ENCODE measurements at places on chromosomes 13 and 19.

- no peak for DNase-seq
These were observed 101.0 kb upstream of the SPRY2 start for GRCh38 chr13:80441968-80442367.

- no peak for DNase-seq
These were observed 63.3 kb downstream of the CBY2 start for GRCh38 chr13:45765464-45765863.

DNA sequence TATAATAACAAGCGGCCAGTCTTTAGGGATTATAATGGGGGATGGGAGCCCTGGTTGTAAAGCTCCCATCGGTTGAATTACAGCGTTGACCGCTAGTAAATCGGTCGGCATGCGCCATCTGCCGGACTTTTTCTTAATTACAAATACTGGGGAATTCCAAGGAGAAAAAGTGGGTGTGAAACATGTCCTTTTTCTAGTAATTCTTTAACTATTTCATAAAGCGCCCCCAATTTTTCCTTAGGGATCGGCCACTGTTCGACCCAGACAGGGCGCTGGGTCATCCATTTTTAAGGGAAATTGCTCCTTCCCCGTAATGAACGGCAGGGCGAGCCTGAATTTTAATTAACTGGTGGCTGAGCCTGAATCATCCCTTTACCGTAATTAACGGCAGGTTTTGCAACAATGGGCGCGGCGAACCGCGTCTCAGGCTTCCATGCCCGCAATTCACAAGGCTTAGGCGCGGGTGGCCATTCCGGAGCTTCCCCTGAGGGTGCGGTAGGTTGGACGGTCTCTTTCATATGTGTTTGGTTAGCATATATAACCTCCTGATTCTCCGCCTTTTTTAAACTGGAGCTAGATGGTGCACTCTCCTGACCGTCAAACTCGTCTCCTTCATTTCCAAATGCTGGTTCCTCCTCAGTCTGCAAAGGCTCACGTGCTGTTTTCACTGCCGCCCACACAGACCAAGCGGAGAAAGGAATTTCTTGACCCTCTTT, 30.2 kb upstream of the EVI5L start:
- DNase-seq = peak; percentile 61

DNA sequence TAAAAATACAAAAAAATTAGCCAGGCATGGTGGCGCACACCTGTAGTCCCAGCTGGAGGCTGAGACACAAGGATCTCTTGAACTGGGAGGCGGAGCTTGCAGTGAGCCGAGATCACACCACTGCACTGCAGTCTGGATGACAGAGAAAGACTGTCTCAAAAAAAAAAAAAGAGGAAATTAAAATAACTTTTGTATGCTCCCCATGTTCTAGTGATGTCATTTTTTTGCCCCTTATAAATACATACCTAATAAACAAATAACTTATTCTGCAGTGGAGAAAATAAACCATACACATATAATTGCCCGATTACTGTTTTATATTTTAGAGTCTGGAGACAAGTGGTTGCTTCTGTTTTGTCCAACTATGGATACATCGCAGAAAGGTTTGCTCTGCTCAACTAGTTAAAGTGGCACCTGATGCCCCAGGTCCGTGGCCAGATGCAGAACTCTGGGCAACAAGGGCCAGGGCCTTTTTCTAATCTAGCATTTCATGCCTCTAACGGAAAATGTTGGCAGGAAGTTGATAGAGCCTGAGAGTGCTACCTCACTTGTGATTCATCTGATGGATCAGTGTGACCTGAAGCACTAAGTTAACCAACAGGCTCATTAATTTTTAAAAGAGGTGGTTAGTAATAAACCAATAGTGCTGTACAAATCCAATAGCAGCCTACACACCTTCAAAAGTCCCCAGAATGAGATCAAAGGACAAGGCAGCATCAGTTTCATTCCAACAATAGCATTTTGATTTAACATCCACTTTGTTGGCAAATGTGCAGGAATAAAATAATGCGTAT, 18.8 kb downstream of the UBE2L5 start:
- DNase-seq = no peak

DNA sequence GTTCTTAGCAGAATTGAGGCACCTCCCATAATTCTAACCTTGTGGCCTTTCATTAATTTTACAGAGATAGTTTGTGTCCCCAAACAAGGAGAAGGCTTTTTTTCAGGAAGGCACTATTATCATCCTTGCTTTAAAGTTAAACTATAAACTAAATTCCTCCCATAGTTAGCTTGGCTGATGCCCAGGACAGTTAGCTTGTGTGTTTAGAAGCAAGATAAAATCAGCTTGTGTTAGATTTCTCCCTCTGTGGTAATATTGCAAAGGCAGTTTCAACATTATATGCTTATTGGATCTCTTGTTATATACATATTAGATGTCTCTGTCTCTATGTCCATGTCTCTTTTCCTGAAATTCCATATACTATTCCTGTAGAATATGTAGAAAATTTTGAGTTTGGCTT, 342.7 kb downstream of the TBC1D4 start:
- DNase-seq = no peak

GRCh38 chr13:106573868-106574267, 5.9 kb upstream of the ARGLU1 start:
- DNase-seq = no peak

DNA sequence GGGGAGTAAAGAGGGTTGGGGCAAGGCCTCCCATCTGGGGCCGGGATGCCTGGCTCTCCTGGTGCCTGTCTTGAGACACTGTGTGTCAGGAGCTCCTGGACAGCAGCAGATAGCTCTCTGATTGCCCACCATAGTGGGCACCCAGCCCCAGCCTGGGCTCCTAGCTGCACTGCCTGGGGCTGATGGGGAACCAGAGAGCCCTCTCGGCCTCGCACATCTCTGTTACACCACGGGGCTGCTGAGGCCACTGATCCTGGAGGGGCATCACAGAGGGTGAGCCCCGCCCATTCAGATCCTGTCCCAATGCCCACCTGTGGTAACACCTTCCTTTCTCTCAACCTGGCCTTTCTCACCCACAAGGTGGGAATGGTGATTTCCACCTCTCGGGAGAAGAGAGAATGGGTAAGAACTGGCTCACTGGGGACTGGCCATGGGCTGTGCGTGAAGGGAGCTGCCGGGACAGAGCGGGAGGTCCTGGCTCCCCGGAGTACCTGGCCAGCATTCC, 135.9 kb downstream of the URI1 start:
- no peak for DNase-seq

DNA sequence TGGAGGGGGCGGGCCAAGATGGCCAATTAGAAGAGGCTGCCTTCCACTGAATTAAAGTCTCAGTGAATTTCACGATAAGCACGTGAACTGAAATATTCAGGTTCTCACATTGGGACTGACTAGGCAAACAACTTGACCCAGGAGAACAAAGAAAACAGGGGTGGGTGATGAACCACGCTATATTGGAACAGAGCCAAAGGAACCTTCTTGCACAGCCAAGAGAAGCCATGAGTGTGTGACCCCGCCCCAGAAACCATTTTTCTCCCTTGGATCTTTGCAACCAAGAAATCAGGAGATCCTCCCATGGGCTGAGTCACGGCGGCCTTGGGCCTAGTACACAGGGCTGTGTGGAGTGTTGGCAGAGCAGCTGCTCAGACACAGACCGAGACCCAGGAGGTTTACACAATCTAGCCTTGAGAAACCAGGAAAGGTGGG, 36.8 kb downstream of the ERICH4 start:
- DNase-seq = no peak

GRCh38 chr13:61370520-61370919, 45.1 kb downstream of the PCDH20 start:
- no peak for DNase-seq

DNA sequence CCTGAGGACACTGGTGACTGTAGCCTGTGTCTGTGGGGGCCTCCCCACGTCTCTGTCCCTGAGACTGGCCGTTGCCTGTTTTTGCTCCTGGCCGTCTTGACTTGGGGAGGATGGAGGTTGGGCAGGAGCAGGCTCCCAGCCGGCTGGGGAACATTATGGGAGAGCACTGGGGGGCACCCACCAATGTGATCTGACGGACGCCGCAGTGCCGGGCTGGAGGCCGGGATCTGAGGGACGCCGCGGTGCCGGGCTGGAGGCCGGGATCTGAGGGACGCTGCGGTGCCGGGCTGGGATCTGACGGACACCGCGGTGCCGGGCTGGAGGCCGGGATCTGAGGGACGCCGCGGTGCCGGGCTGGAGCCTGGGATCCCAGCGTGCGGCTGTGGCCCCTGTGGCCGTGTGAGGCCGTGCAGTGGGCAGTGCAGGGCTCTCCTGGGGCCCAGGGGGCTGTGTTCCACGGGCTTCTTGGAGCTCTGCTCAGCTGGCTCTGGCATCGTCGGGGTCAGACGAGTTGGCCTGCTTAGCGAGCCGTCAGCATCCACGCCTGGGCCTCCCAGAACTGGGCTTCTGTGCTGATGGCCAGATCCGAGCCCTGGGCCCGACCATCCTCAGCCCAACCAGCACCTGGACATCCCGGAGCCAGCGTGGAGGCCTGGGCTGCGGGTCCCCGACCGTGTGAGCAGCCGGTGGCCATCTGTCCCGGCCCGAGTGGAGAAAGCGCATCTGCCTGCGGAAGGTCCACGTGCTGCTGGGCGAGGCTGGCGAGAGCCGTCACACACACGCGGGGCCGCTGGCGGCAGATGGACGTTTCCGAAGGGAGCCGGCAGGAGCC, 45.8 kb downstream of the GAS6 start:
- DNase-seq = no peak

DNA sequence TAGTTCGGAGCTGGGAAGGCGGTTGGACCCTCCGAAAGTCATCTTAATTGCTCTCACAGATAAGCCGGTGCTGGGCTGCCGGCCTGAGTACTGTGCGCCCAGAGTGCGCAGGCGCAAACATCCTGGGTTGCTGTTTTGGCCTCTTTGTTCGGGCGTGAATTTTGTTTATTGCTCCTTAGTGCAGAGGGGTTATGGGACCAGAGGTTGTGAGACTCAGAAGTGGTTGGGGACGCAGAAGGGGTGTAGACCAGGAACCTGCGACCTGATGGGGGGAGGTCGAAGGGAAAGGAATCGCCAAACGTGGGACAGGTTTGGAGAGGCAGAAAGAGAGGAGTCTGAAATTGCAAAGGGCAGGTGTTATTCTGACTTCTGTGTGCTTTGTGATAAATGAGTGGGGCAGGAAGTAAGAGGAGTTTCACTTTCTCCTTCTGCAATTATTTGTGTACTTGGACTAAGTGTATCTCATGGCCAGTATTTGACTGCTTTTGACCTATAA, 607 bp upstream of the ZNF566 start:
- DNase-seq = peak; percentile 81

- DNase-seq = no peak
These were observed 10.0 kb downstream of the CUL4A start for GRCh38 chr13:113219256-113219940.

GRCh38 chr19:35430409-35431144, 17.5 kb upstream of the FFAR2 start:
- DNase-seq = no peak

DNA sequence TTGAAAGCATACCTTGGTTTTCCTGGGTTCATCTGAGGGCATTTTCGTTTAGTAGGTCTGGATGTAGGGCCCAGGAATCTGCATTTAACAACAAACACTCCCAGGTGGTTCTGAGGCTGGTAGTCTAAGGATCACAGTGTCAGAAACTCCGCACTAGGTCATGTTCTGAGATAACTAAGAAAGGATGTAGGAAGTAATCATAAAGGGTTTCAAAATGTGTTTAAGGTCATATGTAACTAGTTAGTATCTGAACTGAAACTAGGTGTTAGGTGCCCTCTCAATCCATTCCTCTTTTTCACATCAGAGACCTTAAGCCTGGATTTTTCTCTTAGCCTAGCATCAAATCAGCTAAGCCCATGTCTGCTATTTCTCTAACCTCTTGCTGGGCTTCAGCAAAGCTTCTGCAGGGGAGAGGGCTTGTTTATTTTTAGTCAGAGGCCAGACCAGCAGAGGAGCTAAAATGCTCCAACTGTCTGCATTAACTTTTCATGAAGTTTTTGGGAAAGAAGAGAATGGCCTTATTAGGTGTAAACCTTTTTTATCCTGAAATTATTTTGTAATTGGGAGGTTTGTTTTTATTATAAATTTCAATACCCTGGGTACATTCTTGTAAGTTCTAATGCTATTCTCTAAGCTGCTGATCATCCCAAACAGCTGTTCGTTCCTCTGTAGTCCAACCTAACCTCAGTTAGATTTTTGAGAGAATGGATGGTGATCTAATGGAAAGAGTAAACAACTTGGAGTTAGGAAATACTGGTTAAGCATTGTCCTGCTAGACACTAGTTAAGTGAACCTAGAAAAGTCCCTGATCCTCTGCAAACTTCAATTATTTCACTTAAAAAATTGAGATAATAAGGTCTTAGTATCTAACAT, 262.8 kb upstream of the RFC3 start:
- no peak for DNase-seq

- DNase-seq = no peak
These were observed 430.3 kb downstream of the ZNF536 start for GRCh38 chr19:30802424-30803013.

DNA sequence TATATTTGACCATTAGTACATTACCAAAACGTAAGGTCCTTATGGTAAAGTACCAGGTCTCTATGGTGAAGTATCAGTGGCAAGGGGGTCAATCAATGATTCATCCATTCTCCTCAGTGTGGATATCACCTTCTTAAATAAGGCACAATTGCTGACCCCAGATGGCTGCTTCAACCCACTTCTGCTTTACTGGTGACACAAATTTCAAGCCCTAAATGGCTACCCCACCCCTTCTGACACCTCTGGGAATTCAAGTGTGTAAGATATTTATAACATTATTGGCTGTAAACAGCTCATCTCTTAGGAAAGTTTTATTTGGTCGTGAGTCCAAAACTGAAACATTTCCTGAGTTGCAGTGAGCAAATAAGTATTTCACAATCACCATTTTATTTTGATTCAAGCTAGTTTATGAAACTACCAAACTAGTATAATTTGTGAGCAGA, 7.9 kb upstream of the WBP4 start:
- peak; percentile 49 for DNase-seq

DNA sequence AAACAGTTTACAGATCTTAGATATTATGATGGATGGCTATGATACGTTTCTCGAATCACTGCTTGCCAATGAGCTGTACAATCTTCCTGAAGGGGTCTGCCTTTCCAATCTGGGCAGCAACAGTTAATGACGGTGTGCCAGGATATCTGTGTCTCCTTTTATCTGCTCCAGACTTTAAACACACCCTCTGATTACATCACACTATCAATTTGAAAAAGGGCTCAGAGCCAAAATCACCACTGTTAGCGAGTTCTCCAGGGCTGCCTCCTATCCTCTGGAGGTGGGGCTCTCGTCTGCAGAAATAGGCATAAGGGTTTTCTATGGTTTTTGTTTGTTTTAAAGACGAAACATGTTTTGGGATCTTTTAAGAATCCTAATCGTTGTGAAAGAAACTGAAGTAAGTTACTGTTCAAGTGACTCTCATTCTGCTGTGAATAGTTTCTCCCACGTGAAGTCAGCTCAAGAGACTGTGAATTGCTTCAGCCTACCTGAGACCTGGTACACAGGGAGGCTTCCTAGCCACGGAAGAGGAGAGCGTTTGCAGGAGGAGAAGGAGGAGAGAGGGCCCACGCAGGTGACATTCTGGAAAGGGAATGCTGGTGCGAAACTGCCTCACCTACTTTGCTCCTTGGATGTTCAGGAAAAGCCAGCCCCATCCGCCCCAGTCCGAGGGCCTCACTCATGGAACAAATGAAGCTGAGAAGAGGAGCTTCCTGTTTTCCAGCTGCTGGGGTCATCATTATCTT, 15.2 kb upstream of the GJA3 start:
- DNase-seq = no peak

GRCh38 chr19:48398375-48399235, 5.1 kb downstream of the GRIN2D start:
- DNase-seq = peak; percentile 78

All from NCI-H460 (cell line).